ENCODE measurements at places on chromosomes 11 and 22. TPM values are rescaled to one million over a fixed set of nuclear protein-coding genes. Genes with fewer than 3 reads are reported as not detected.

DNA sequence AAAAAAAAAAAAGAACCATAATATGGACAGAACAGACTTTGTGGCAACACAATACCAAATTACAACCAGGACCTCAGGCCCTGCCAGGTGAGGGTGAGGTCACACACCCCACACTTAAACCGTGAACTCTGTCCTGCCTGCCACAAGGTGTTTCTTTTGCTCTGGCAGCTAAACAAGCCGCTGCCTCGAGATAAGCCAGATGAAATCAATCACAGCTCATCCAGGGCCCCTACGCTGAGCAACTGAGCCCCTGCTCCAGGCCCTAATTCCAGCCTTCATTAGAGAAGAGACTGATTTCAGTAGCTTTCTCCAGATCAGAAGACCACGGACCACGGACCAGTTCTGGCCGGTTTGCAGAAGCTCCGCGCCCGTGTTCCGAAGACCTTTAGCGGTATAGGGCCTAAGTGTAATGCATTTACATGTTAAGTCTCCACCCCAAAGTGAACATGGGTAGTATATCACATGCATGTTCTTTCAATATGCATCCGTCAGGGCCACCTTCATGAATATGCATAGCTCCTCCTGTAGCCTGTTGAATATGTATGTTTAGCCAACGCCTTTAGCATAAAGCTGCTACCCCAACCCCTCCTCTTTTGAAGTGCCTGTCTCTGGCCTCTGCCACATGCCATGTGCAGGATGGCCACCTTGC is 14.8 kb upstream of the RAC2 start:
- no peak for DNase-seq

- DNase-seq = no peak
Observed at GRCh38 chr11:8863838-8864237, 47.2 kb upstream of the AKIP1 start.

GRCh38 chr11:315051-315481 is 1.2 kb downstream of the IFITM1 start:
- no peak for DNase-seq

- no peak for DNase-seq
Observed at GRCh38 chr11:93512949-93513667, 30.1 kb downstream of the SMCO4 start.

The ELFN2 gene
- total RNA-seq = 1.6 TPM

- DNase-seq = peak; percentile 40
Observed at GRCh38 chr11:37946155-37946766, 1348.2 kb upstream of the RAG2 start.

DNA sequence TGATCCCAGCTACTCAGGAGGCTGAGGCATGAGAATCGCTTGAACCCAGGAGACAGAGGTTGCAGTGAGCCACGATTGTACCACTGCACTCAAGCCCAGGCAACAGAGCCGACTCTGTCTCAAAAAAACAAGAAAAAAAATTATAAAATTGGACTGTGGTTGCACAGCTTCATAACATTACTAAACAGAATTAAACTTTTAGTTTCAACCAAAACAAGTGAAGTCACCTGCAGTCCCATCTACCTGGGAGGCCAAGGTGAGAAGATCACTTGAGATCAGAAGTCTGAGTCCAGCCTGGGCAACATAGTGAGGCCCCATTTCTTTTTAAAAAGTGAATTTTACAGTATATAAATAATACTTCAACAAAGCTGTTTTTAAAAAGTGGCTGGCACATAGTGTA is 47.8 kb upstream of the CD5 start:
- no peak for DNase-seq

- no peak for DNase-seq
Observed at GRCh38 chr22:31838917-31839316, 85.1 kb downstream of the DEPDC5 start.

The GRM5 gene
- total RNA-seq = 0.33 TPM

GRCh38 chr11:26011474-26011873 is 320.5 kb upstream of the ANO3 start:
- DNase-seq = no peak

- no peak for DNase-seq
Observed at GRCh38 chr11:76236092-76236999, 30.0 kb upstream of the WNT11 start.

DNA sequence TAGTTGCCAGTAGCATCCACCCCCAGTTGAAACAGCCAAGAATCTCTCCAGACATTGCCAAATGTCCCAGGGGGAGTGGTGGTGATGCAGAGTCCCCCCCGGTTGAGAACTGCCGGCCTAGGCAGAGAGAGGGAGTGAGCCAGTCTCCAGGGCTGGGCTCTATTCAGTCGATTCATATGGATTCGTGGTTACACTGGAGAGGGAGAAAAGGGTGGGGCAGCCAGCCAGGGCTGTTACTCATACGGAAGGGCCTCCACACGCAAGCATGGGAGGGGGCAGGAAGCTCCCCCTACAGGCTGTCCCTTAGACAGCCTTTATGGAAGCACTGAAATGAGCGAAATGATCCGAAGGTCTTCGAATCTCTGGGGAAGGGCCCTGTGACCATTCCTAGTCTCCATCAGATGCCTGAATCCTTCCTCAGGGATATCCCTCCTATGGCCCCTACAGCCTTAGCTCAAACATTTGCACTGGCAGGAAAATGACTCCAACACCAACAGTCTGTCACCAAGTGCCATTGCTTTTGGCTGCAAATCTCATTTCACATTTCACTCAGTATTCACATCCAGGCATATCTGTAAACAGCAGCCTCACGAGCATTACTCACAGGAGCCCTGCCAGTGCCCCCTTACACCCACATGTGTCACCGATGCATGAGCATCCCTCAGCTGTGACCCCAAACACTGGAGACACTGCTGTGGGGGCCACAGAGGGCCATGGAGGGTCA is 18.4 kb upstream of the TLCD5 start:
- no peak for DNase-seq

The TRIM48 gene
- not detected for total RNA-seq

The TMPRSS6 gene
- total RNA-seq = 0.52 TPM

DNA sequence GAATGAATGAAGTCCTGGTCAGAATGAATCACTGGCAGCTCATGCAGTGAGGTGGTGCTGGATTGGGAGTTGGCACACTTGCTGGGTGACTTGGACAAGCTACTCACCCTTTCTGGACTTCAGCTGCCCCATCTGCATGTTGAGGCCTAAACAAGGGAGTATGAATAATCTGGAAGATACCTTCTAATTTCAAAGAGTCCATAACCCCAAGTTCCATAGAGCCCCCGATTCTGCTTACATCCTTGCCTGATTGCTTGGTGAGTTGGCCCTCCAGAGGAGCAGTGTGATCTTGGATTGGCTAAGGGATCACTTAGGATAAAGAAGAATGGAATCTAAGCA is 18.3 kb upstream of the ACCSL start:
- DNase-seq = no peak

- no peak for DNase-seq
Observed at GRCh38 chr11:106523171-106523570, 445.7 kb downstream of the AASDHPPT start.

- no peak for DNase-seq
Observed at GRCh38 chr11:118870396-118871343, 13.0 kb upstream of the CXCR5 start.

DNA sequence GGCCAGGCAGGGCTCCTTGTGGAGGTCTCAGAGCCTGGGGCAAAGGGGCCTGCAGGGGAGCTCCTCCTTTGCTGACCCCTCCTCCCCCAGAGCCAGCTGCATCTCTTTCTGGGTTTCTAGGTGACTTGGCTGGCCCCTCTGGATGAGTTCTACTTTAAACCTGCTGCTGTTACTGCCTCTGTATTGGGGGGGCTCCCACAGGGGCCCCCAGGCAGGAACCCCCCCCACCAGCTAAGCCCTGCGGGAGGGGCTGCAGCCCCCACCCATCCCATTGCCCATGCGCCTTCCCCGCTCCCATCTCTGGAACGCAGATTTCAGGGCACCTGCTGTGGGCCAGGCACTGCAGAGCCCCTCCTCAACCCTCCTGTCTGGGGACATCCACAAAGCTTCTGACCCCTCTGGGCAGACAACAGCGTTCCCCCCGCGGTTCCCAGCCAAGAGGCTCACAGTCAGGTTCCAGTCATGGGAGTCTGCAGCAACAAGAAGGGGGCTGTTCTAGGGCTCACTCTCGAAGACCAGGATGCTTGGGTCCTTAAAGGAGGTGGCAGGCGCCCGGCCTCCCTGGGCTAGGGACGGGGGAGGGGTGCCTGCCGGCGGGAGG is 815 bp upstream of the PLCB3 start:
- DNase-seq = no peak

DNA sequence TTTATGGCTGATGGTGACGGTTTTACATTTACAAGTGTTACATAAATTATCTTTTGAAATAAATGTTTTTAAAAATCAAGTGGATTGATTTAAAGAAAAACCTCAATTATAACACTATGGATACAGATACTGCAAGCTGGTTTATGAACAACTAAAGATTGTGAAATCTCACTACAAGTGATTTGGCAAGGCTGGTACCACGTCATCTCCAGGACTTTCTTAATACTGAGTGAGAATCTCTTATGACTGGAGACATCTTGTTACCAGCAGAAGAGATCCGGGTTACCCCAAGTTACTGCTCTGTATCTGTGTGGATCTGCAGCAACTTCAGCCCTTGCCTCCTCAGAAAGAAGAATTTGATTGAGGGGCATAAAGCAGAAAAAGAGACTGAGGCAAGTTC is 452.9 kb downstream of the MN1 start:
- peak; percentile 49 for DNase-seq

The CBLIF gene
- not detected for total RNA-seq

The CALCA gene
- total RNA-seq = not detected

- DNase-seq = no peak
Observed at GRCh38 chr11:85806876-85807275, 4.1 kb downstream of the SYTL2 start.

DNA sequence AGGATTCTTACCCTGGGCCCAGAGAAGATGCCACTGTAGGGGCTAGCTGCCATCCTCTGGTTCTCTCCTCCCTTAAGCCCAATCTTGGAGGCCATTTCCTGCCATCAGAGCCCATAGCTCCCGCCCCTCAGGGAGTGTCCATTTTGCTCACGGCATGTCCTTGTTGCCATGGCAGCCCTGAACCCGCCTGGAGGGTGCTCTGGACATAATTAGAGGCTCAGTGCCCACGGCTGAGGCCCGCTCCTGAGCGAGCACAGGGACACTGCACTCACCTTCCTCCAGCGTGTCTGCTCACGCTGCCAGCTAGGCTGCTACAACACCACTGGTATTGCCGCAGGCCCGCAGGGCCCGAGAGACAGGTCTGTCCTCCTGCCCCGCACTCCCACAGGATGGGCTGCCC is 11.1 kb upstream of the SUSD2 start:
- no peak for DNase-seq

- DNase-seq = no peak
Observed at GRCh38 chr22:25183949-25184619, 15.6 kb upstream of the CRYBB3 start.

GRCh38 chr11:100753172-100753543 is 66.1 kb downstream of the ARHGAP42 start:
- no peak for DNase-seq

The CBX7 gene
- total RNA-seq = 41.2 TPM

The NECTIN1 gene
- 31.6 TPM for total RNA-seq

GRCh38 chr11:65390099-65390941 is 3.9 kb downstream of the FRMD8 start:
- DNase-seq = peak; percentile 40

The NUDT8 gene
- 21.8 TPM for total RNA-seq

- peak; percentile 63 for DNase-seq
Observed at GRCh38 chr22:32676191-32676590, 125.3 kb upstream of the TIMP3 start.

- no peak for DNase-seq
Observed at GRCh38 chr11:22431106-22431505, 92.9 kb downstream of the SLC17A6 start.

The C11orf87 gene
- not detected for total RNA-seq

The TUB gene
- 8.6 TPM for total RNA-seq

GRCh38 chr11:1050581-1051355 is 14.2 kb upstream of the MUC6 start:
- peak; percentile 92 for DNase-seq

DNA sequence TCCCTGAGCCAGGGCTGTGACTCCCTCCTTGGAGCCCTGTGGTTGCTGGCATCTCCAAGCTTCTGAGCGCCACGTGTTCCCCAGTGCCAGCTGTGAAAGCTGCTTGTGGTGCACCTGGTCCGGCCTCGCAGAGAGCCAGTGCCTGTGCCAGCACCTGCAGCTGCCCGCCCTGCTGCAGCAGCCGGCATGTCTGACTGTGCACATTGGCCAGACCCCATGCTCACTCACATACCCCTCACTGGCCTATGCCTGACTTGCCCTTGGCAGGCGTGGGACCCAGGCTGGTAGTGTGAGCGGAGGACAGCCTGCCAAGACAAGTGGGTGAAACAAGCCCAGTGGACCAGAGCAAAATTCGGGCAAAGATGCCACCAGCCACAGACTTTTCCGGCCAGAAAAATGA is 9.8 kb downstream of the MRPL48 start:
- DNase-seq = peak; percentile 91

DNA sequence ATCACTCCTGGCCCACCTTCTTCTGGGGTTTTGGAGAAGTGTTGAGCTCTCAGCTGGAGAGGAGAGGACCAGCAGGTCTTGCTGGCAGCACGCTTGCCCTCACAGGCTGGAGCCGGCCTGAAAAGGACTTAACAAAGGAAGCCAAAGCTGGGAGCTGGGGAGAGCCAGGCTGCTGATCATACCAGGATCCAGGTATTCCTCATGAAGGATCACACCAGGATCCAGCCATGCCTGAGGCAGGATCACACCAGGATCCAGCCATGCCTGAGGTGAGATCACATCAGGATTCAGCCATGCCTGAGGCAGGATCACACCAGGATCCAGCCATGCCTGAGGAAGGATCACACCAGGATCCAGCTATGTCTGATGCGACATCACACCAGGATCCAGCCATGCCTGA is 17.0 kb downstream of the MRGPRD start:
- no peak for DNase-seq

The PHF21B gene
- under 0.01 TPM for total RNA-seq

The ANKK1 gene
- total RNA-seq = 0.78 TPM

The BARX2 gene
- total RNA-seq = 6.6 TPM

- peak; percentile 81 for DNase-seq
Observed at GRCh38 chr11:125164422-125165110, at the start of gene PKNOX2. TSS of gene PKNOX2 (plus strand) at chr11:125164751. CDS start at chr11:125351306, 186,555 bp downstream.

DNA sequence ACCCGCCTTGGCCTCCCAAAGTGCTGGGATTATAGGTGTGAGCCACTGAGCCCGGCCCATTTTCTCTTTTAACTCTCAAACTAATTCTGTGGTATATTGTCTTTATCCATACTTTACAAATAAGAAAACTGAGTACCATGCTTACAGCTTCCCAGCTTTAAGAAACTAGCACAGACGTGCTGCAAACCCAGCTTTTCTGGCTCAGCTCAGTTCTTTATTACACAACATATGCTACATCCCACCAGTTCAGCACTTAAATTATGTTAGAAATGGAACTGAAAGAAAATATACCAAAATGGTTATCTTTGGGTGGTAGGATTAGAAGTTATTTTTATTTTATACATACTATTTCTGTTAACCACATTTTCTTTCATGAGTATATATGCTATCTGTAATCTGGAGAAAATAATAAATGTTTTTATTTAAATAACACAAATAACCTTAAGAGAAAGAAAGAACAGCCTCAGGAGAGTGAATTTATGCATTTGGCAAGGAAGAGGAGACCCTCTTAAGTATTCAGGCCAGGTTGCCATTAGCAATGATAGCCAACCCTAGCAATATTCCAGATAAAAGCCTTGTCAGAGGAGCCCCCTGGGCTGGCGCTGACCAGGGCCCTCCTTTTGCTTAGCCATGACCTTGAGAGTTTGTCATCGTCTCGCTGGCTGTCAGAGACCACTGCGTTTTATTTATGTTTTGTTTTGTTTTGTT is 33.8 kb downstream of the SLN start:
- DNase-seq = no peak

The RAG1 gene
- total RNA-seq = 0.52 TPM

GRCh38 chr11:57403802-57404147 is 13.3 kb upstream of the PRG2 start:
- no peak for DNase-seq

GRCh38 chr11:130719220-130719915 is 196.9 kb downstream of the SNX19 start:
- DNase-seq = no peak

Data from body of pancreas (tissue), 4 donors.